ENCODE measurements at places on chromosomes 3 and 15.
A peak's percentile ranks its signal among the peaks of the same experiment; 100 is the strongest.

DNA sequence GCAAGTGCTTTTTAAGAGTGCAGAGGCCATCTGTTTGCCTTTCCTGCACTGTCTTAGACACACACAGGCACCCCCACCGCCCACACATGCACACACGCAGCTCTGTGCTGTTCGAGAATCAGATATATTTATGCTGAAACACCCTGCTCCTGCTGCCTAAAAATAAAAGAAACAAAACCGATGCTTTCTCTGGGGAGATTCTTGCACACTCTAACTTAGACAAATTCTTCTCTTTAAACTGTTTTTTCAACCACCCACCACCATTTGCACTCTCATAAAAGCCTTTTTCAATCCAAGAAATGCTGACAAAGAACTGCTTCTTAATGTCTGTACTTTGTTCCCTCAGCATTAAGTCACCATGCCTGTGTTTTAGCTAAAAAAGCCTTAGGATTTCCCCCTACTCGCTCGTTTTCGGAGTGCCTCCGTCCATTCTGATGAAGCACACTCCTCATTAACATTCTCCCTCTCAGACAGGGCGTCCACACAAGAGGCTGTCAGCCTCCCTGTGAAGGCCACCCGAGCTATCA is 26.2 kb downstream of the SLC12A8 start:
- no peak for DNase-seq

- no peak for DNase-seq
Observed at GRCh38 chr15:90851114-90851513, 17.3 kb upstream of the FURIN start.

DNA sequence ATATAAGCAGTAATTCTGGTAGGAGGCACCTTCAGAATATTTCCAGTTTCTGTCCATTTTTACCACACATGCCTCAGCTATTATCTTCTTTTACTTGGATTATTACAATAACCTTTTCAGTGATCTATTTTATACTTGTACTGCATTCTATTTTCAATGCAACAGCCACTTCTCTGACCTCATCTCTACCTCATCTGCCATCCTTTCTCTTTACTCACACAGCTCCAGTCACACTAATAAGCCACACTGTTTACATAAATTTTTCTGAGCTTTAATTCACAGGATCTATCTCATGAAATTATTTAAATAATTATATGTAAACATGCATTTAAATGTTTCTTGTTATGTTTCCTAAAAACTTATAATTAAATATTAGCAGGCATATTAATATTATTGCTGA is 47.3 kb upstream of the BCHE start:
- DNase-seq: no peak

- DNase-seq: no peak
Observed at GRCh38 chr15:67579164-67579563, 36.7 kb downstream of the MAP2K5 start.

- no peak for DNase-seq
Observed at GRCh38 chr15:52224211-52224610, 33.0 kb upstream of the GNB5 start.

DNA sequence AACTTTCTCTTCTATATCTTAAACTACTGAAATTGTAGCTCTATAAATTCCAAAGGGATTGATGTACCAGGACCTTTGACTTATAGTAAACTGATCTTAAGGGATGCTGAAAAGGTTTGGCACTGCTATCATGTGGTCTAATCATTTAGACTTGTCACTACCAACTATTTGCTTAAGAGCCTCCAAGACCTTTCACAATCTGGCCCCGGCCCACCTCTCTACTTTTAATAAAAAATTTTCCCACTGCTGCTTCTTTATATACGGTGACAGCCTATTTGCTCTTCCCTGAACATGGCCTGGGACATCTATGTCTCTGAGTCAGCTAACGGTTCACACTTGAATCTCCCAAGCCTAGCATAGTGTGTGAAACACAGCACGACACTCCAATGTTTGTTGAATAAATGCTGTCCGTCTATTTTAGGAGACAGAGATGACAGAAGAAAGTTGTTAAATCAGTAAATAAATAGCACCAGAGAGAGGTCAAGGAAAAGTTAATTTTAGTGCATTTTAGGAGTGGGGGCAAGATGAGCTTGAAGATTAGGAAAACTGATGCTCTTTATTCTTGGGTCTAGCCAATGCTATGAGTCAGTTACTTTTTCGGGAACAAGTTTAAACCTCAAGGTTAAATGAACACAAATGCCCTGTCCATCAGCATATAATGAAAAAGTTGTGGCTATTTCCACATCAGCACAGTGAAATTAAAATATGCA is 212.9 kb downstream of the TIGIT start:
- no peak for DNase-seq

DNA sequence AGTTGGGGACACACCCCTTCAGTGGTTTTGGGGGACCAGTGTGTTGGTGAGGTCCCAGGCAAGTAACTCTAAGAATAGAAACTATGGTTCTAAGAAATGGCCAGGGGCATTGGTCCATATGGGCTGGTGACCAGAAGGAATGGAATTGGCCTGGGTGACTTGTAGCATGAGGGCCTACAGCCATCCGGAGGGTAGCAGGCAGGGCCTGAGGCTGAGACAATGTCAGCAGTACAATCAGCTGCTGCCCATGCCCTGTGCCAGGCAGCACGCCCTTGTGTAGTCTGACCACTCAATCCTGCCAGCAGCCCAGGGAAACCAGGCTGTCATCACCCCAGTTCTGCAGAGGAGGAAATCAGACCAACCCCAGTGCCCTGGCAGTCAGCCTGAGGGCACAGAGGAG is 100.6 kb downstream of the DNAJB8 start:
- DNase-seq: no peak

DNA sequence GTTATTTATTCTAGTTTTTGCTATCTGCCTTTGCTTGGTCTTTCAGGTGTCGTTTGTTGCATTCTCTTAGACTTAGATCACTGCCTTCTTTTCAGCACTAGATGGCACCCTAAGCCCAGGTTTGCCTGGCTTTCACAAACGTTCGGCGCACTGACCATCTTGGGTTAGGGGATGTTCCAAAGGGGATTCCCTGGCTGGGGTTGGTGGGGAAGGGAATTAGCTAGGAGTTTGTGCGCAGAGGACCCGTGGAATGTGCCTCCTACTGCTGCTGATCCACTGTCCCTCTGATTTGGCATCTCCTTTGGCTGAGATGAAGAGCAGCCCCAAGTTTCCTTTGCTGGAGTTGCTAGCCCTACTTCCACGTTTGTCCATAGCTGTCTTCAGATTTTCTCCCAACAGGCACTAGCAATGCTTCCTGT is 33.9 kb downstream of the PFN2 start:
- peak; percentile 66 for DNase-seq

- no peak for DNase-seq
Observed at GRCh38 chr15:93298901-93299300, 209.9 kb upstream of the RGMA start.

GRCh38 chr3:30350011-30350410 is 256.4 kb upstream of the TGFBR2 start:
- no peak for DNase-seq

DNA sequence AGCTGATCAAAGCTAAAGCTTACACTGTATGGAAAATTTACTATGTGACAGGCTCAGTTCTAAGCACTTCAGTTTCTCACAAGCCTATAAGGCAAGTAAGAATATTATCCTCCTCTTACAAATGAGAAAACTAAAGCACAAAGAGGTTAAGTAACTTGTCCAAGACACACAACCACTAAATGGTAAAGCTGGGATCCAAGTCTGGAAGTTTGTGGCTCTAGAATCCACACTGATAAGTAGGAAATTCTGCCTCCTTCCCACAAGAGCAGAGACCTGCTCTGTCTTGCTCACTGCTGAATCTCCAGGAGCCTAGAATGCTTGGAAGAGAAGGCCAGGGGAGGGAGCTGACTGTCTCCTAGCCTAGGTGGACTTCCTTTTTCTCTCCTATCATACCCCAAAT is 60.6 kb downstream of the MAGI1 start:
- DNase-seq: no peak

- DNase-seq: no peak
Observed at GRCh38 chr3:30169487-30169886, 436.9 kb upstream of the TGFBR2 start.

- DNase-seq: no peak
Observed at GRCh38 chr3:77868725-77869124, 828.8 kb downstream of the ROBO2 start.

DNA sequence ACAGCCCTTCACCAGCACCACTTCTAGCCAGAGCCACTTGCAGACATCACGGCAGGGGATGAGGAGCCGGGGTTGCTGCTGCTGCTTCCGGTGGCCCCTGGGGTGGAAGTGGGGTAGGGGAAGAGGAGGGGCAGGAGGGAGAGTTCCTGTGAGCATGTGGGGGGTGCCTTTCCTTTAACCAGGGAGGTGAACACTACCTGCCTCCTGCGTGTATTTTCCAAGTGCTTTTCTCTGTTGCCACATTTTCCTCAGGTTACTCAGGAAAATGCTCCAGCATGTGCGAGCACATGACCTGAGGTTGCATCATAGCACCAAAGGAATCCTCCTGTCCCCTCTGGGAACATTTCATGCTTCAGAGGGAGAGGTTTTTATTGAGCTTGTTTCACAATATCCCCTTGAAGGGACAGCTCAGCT is 12.2 kb upstream of the SACM1L start:
- no peak for DNase-seq

- no peak for DNase-seq
Observed at GRCh38 chr15:66953523-66954229, 111.7 kb upstream of the SMAD3 start.

DNA sequence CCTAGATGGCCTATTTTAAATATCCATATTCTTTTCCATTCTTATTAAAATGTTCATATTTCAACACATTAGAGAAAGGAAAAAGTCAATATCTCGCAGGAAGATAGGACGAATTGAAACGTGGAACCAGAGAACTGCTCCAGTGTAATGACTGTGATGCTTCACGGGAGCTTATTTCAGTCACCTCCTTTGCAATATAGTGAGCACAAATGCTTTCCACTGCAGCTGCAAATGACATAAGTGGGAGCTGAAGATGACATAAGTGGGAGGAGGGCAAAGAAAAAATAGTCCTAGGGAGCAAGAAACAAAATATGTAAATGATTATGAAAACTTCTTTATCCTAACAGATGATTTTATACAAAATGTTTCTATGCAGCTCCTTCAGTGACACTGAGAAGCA is 324.1 kb downstream of the ZNF385D start:
- no peak for DNase-seq

DNA sequence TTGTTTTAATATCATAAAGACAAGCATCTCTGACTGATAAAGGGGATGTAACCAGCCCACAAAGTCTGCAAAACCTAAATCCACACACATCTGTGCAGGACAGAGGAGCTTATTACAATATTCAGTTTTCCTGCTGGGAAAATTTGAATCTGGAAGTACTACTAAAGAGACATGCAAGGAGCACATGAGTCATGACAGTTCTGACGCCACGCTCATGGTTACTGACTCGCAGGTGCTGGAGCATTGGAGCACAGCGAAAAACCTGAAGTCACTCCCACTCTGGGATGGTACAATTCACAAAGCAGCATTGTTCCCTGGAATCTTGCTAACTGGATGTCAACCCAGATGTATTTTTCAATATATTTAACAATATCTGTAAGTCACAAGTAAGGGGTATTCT is 7.6 kb upstream of the ISL2 start:
- DNase-seq: no peak

GRCh38 chr15:21260966-21261395 is 179.3 kb downstream of the POTEB3 start:
- no peak for DNase-seq

DNA sequence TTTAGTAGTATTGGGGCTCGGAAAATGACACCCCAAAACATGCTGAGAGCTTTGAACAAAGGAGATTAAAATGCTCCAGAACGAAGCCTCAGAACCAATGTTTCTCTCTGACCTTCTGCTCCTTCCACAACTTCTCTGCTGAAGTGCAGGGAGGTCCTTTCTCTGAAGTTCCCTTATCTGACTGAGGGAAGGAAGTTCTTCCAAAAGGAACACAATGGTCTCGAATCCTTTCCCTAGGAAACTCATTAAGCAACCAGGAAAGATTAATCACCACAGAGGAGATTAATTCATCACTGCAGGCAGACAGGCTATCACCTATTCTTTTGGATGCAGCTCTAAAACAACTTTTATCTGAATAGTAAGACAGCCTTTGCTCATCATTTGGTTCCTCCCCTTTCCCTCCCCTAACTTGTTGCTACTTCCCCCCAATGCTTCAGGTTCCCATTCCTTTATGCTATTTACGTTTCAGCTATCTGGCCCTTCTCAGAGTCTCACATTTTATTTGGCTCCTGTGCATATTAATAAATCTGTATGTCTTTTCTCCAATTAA is 18.2 kb upstream of the WDR49 start:
- no peak for DNase-seq

DNA sequence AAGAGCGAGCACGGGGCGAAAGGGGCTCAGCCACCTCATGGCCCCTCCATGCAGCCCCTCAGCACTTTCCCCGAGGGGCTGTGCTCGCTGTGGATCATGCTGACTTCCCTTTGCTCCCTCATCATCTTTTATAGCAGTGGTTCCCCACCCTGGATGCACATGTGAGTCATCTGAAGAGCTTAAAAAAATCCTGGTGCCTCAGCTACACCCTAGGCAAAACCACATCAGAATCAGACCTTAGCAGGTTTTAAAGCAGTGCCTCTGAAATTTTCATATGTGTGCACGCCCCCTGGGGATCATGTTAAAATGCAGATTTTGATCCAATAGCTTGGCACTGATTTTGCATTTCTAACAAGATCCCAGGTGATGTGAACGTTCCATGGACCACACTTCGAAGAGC is 50.9 kb downstream of the FEM1B start:
- DNase-seq: no peak

GRCh38 chr3:43307226-43307625 is 20.9 kb downstream of the SNRK start:
- no peak for DNase-seq

- no peak for DNase-seq
Observed at GRCh38 chr3:14876921-14877333, 58.2 kb downstream of the FGD5 start.

DNA sequence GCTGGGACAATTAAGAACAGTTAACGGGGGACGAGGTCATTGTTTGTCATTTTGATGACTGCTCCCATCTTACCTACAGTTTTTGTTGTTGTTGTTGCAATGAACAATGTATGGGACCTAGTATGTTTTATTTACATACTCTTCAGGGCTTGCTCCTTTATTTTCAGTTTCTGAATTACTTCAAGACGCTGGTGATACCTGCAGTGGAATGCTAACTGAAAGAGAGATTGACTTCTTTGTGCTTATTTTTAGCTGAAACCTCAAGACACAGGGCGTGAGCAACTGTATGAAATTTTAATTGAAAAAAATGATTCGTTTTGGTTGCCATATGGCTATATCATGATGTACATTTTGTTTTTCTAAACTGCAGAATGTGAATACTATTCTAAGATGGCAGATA is 297.9 kb downstream of the EDEM1 start:
- no peak for DNase-seq

DNA sequence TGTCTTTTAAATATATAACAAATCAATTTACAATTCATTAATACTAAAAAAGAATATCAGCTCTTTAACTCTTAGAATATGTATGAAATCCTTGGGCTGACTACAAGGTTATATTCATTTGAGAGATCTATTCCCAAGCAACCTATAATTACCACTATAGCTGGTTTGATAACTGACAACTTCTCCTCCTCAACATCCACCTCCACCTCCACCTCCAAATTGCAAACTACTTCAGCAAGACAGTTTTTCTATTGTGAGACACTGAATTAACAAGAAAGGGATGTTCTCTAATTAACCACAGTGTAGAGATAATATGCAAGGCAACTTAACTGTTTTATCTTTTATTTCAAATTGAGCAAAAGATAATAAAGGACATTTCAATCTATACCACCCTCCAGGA is 284.8 kb upstream of the ARL6 start:
- DNase-seq: no peak
